IgD-negative memory B cell (primary cell): ENCODE measurements at places on chromosomes 11 and 22. TPM values are rescaled to one million over a fixed set of nuclear protein-coding genes. Genes with fewer than 3 reads are reported as not detected.

SMTNL1 gene
- 0.14 TPM for polyA plus RNA-seq

MS4A4A gene
- polyA plus RNA-seq = not detected

LMNTD2 gene
- polyA plus RNA-seq = 3.8 TPM

SCO2 gene
- 11.8 TPM for polyA plus RNA-seq

PAX6 gene
- polyA plus RNA-seq = not detected

OR10D3 gene
- polyA plus RNA-seq = not detected
